ENCODE measurements at places on chromosomes 6 and 20.

DNA sequence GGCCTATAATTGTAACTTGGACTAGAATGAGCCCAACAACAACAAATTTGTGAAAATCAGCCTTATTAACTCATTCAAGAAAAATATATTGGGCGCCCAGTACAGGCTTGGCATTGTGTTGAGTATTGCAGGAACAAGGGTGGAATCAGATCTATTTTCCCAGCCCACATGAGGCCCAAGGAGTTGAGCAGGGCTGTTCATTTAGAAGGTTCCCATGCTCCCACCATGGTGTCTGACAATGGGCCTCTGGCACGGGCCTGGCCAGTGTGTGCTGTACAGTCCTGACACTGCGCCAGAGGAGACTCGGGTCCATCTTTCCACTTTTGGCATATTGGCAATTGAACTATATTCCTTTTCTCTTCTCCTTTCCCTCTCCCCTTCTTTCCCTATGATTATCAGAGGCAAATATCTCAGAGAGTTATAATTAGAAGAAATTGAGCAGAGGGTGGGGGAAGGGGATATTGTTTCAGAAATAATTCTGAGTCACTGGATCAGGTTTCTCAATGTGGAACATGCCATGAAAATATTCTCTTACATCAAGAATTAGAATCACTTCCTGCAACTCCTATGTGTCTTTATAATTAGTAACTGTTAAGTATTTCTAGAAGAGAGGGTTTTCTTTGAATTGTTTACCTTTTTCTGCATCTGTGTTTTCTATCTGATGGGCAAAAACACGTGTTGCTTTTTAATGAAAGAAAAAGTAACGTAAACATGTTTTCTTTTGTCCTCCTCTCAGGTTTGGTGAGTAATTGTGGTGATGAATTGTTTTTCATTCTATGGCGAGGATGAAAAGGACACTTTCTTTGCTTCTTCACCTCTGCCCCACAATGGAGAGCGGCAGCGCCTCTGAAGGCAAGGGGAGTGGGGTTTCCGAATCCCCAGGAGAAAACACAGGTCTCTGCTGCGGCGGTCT is 209.4 kb downstream of the FOXA2 start:
- DNase-seq: no peak

DNA sequence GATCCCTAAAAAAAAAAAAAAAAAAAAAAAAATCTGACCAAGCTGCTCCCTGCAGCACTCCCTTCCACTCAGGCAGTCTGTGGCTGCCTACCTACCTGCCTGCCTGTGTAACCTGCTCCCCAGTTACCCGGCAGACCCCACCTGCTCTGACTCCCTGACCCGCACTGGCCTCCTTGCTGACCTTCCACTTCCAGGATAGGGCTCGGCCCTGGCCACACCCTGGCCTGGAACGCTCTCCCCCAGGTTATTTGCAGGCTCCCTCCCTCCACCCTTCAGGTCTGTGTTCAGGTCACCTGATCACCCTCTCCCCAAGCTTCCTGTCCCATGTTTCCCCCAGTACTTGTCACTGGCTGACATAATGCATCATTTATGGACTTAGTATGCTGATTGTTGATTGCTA is 134.3 kb downstream of the SLC23A2 start:
- no peak for DNase-seq

DNA sequence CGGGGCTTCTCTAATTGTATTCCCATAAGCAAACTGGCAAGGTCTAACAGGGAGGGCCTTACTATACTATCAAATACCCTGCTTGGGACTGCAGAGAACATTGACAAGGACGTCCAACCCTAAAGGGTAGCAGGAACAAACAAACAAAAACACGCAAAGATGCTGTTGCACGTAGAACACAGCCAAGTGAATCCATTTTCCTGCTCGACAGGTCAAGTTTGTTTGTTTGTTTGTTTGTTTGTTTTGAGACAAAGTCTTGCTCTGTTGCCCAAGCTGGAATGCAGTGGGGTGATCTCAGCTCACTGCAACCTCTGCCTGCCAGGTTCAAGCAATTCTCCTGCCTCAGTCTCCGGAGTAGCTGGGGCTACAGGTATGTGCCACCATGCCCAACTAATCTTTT is 91.3 kb downstream of the ZMYND8 start:
- no peak for DNase-seq

DNA sequence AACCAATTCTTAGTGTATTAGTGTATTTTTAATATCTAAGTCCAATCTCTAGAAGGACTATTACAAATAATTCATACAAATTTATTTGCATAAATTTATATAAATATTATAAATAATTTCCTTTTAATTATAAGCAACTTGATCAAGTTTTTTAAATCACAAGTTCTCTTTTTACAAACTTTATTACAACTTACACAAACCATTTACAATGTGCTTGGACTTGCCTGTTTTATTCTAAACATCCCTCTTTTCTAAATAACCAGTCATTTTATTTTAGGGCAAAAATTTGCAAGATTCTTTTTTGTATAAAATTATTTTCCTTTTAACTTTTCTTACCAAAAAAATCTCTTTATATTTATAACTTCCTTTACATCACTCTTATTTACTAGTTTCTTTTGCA is 83.5 kb upstream of the SYNCRIP start:
- no peak for DNase-seq

DNA sequence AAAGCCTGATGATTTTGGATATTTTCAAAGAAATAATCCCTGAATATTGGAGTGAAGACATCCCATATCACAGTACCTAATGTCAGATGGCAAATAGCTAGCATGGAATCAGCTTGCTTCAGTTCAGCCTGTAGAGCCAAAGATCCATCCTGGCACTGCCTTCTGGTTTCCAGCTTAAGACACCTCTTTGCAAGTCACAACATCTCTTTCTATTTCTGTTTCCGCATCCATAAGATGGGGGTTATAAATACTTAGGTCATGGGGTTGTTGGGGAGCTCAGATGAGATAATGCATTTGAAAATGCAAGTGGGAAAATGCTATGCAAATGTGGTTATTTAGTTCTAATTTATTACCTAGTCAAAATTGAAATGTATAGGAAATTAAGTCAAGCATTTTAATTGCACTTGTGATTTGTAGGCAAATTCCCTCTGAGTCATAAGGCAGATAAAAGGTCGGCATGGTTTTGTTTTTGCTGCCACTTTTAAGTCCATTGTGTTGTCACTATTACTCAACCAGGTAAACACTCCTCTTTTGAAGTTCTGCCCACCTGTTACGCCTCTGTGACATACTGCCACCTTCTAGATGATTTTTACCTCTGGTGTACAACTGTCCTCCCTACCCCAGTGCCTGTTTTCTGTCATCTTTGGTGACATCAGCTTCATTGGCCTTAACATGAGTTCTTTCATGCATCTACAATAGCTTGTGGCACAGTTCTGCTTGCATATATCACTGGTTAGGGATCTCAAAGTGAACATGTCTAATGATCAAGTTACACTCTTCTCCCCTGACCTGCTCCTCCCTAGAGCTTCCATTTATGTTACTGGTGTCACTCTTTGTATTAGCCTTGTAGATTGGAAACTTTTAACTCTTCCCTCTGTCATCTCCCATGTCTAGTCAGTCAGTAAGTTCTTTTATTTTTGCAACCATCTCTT is 96.6 kb downstream of the CDKAL1 start:
- no peak for DNase-seq

GRCh38 chr6:7685276-7685675 is 40.6 kb upstream of the BMP6 start:
- DNase-seq: no peak

- no peak for DNase-seq
These were observed 3.3 kb downstream of the TM9SF4 start for GRCh38 chr20:32112841-32113240.

Data from left renal pelvis (tissue), 4 donors.